Ecto neural progenitor cell (in vitro differentiated cells): ENCODE measurements at places on chromosomes 7 and 10.

DNA sequence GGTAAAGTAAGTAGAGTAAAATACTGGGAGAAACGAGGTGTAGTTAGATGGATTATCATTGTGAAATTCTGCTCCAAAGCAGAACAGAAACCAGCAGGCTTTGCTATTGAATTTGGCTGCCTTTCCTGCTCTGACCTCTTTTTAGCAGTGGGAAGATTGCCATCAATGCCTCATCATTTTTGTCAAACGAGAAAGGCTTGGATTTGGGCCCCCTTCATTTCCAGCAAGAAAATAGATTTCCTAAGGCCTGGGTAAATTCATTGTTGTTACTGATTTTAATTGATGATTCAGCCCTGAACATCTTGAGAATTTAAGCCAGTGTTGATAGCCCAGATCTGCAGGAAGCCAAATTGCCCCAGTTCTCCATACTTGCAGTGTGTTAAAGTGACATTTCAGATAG, 35.2 kb upstream of the ASAH2 start:
- DNase-seq = no peak

DNA sequence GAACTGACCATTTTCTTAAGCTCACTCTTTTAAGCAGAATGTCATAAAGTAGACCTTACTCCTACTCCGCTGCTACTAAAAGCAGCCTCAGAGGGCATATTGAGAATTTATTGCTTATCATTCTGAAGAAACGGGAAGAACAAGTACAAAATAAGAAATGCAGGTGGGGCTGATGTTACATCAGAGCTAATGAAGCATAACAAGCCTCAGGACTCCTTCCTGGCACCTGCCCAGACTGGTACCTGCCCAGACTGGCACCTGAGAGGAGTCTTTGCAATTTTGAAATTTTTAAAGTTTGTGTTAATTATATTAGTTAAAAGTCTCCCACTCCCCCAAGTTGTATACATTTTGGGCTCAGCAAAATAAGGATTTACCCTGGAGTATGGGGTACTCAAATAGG, 162.4 kb downstream of the SEMA3E start:
- no peak for DNase-seq

GRCh38 chr7:3064067-3064466, 20.4 kb upstream of the CARD11 start:
- DNase-seq = no peak

GRCh38 chr7:117458977-117459583, 20.7 kb upstream of the CFTR start:
- DNase-seq = no peak

DNA sequence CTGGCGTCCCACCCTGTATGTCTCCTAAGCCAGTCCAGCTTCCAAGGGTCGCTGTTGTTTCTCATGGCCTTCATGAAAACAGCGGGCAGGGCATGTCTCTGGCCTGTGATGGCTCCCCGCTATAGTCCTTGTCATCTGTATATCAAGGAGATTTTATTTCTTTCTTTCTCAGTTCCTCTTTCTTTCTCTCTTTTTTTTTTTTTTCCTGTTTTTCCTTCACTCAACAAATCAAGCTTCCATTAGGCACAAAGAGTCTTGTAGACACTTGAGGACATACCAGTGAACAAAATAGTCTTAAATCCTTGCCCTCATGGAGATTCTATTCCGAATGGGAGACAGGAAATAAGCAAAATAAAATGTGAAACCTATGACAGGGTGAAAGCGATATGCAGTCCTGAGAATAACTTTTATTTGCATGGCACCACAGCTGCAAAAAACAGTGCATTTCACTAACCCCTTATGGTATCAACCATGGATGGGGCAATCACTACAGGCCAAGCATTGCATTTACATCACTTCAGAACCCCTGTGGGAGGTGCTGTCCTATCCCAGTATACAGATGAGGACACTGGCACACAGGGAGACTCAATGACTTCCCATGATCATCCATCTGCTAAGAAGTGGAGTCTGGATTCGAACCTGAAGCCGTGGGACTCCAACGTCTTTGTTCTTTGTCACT, 50.7 kb downstream of the SYPL1 start:
- no peak for DNase-seq

- no peak for DNase-seq
Measured at GRCh38 chr10:129709627-129710509, 242.8 kb downstream of the MGMT start.

GRCh38 chr10:1486841-1487687, 250.3 kb downstream of the ADARB2 start:
- no peak for DNase-seq

GRCh38 chr10:28367929-28368484, 65.1 kb upstream of the MPP7 start:
- DNase-seq = no peak

DNA sequence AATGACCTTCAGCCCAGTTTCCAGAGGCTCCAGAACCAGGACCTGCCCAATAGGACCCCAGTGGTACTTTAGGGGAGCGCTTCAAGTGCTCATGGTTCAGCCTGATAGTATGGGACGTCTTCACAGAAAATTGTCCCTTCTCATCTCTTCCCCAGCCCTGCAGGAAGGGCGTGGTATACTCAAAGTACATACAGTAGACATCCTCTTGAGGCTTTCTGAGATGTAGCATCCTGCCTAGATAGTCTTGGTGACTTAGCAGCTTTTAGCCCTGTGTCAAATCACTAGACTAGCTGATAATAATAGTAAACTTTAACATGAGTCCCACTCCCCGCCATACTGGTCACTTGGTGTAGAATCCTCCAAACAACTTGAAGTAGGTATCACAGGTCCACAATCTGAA, 193.2 kb downstream of the CYP26A1 start:
- DNase-seq = no peak

- DNase-seq = peak; percentile 41
Measured at GRCh38 chr10:803041-803741, 113.7 kb upstream of the DIP2C start.

DNA sequence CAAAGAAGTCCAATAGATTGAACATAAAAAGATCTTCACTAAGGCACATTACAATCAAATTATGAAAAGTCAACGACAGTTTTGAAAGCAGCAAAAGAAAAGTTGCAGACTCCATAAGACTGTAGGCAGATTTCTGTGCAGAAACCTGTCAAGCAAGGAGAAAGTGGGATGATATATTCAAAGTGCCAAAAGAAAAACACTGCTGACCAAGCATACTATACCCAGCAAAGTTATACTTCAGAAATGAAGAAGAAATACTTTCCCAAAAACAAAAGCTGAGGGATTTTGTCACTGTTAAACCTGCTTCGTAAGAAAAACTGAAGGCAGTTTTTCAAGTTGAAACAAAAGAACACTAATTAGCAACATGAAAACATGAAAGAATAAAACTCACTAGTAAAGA, 145.5 kb downstream of the ZEB1 start:
- no peak for DNase-seq

DNA sequence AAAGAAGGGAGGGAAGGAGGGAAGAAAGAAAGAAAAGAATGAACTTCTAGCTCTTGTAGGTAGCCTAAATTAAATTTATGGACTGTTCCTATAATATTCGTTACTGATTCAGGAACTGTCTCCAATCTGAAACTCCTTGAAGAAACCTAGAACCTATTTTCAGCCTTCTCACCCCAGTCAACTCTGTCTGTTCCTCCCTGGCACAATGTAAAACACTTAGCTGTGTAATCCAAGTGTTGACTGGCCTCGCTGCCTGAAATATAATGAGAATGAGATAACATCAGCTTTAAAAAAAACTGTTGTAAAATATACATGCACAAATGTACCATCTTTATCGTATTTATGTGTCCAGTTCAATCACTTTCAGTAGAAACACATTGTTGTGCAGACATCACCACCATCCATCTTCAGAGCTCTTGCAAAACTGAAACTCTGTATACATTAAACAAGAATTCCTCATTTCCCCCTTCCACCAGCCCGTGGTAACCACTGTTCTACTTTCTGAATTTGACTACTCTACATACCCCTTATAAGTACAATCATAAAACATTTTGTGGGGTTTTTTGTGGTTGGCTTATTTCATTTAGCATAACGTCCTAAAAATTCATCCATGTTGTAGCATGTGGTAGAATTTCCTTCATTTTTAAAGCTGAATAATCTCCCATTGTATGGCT, 6.3 kb upstream of the C7orf33 start:
- no peak for DNase-seq

DNA sequence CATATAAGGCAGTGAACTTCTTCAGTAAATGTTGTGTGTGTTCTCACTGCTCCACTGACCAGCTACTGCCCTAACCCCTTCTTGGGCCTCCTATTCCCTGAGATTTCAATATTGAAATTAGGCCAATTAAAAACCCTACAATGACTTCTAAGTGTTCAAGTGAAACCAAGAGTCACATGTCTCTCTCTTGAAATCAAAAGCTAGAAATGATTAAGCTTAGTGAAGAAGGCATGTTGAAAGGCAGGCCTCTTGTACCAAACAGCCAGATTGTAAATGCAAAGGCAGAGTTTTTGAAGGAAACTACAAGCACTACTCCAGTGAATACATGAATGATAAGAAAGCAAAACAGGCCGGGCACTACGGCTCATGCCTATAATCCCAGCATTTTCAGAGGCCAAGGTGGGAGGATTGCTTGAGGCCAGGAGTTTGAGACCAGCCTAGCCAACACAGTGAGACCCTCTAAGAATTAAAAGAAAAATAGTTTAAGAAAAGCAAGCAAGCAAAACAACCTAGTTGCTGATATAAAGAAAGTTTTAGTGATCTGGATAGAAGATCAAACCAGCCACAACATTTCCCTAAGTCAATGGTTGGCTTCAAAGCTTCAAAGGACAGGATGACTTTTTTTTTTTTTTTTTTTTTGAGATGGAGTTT, 22.3 kb downstream of the BRAF start:
- no peak for DNase-seq

- DNase-seq = no peak
Measured at GRCh38 chr7:91198371-91198770, 65.9 kb upstream of the FZD1 start.

DNA sequence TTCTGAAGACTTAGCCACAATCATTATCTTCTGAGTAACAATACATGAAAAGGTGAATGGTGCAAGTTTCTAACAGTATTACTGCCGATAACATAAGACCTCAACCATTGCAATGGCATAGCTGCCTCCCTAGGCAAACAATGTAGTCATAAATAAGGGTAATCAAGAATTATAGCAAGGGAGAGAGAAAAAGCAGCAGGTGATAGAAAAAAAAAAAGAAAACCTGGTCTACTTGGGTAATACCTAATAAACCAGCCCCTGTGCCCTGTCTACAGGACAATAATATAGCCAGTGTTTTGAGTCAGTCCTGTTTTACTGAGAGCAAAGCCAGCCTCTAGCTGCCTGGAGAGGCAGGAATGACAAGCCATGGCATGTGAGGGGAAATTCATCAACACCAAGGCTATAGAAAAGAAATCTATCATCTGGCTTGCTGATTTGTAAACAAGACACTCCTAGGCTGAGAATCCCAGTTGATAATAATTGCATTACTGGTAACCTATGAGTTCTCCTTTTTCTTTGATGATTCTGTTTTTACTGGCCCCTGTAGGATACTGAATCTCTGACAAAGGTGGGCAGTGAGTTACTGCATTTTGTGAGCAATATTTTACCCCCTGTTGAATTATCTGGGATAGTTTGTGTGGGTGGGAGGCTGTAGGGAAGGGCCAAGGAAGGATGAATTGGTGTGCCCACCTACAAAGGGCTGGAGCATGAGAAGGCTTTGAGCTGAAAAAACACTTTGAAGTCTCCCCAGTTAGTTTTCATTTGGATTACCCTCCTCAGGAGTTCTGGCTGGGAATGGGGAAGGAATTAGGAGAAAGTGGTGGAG, 1.7 kb upstream of the WEE2 start:
- no peak for DNase-seq

GRCh38 chr7:119197877-119198527, 973.5 kb downstream of the ANKRD7 start:
- DNase-seq = no peak

DNA sequence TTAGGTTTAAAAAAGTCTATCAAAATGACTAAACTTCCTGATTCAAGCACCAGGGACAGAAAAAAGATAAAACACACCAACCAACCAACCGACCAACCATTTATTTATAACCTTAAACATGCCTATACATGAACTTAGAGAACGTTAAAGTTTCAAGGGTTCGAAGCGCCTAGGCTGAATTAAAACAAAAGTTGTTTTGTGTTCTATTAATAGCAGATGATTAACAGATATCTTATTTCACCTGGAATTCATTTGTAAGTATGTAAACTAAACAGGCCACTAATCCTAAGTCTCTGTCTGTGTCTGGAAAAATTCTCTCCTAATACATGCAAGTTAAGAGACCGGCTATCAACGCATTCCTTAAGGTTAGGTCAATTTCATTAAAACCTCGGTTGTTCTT, 1.4 kb downstream of the BAIAP2L1 start:
- no peak for DNase-seq

DNA sequence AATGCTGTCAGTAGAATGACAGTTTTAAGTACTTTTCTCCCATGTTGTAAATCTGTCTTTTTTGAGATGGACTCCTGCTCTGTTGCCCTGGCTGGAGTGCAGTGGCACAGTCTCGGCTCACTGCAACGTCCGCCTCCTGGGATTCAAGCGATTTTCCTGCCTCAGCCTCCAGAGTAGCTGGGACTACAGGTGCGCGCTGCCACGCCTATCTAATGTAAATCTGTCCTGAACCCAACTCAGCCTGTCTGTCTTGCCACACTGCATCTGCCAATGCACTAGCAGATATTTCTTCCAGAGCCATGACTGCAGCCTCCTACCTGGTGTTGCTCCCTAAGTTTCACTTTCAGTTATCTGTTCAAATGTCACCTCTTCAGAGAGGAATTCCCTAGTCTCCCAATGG, 264.1 kb downstream of the PHF14 start:
- DNase-seq = no peak

DNA sequence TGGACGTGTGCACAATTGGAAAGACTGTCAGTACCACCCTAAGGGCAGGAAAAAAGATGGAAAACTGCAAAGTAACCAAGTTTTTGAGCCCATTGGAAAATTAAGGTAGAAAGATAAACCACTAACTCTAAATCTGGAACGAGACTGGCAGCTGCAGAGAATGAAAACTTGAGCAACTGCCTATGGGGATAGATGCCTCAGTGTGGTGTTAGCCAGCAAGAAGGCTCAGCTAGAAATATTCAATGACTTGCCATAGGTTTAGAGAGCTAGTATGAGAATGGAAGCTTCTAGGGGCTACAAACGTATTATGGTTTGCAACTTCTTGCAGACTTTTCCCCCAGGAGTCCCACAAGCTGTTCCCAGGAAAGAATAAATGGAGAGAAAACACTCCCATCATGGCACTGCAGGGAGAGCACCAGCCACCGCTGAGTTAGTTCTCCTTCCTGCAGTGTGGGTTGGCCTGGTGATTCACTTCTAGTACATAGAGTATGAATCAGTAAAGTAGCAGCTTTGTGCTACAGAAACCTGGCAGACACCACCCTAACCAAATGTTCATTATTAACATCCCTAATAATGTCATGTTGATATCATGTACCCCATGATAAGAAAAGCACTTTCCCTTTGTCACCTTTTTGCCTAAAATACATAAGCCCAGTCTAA, 372.4 kb upstream of the VWC2 start:
- DNase-seq = no peak

- no peak for DNase-seq
Measured at GRCh38 chr10:121734589-121735045, 136.4 kb upstream of the FGFR2 start.

DNA sequence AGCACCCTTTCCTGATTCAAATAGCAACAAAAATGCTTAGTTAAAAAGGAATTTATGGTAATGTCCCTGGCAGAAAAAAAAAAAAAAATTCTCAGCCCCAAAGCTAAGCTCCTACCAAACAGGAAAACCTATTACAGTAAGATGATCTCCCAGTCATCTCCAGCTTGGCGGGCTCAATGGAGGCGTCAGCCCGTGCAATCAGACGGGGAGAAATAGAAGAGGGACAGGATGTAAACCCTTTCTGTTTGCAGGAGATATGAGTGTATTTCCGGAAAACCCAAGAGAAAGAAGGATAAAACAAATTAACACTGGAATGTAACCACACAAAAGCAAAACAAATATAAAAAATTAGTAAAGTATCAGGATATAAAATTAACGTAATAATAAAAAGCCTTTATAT, 242.8 kb downstream of the TCERG1L start:
- no peak for DNase-seq
